KBM-7 (cell line): ENCODE measurements at places on chromosomes 12 and 14.
A peak's percentile ranks its signal among the peaks of the same experiment; 100 is the strongest.

GRCh38 chr12:128853600-128854197 lies 421 bp downstream of the GLT1D1 start:
- no peak for DNase-seq

- peak; percentile 72 for DNase-seq
Measured at GRCh38 chr12:118356809-118357256, 15.9 kb downstream of the TAOK3 start.

- DNase-seq, result no peak
Measured at GRCh38 chr14:75493592-75494087, 28.6 kb upstream of the BATF start.

DNA sequence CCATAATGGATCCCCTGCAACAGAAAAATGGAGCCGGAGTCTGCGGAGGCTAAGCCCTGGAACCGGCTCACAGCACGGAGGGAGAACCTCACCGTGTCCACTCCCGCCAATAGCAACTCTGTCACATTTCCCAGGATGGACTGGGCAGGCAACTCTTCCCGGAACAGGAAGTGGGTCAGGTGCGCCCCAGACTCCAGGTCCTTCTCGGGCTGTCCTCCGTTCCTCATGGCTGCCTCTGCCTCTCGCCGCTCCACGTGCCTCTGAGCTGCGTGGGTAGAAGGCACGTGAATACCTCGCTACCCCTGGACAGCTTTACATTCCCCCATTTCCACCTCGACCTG lies 2.2 kb downstream of the CYP27B1 start:
- DNase-seq, result no peak

DNA sequence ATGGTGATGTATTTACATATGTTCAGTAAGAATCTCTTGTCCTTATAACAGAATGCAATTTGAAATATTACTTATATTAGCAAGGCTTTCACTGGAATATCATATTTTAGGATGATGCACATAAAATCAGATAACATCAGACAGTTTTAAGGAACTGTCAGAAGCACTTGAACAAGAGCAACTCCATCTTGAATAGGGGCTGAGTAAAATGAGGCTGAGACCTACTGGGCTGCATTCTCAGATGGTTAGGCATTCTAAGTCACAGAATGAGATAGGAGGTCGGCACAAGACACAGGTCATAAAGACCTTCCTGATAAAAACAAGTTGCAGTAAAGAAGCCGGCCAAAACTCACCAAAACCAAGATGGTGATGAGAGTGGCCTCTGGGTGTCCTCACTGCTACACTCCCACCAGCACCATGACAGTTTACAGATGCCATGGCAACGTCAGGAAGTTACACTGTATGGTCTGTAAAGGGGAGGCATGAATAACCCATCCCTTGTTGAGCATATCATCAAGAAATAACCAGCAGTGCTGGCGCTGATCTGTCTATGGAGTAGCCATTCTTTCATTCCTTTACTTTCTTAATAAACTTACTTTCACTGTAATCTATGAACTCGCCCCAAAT lies 27.6 kb upstream of the ETV6 start:
- peak; percentile 61 for DNase-seq

- no peak for DNase-seq
Measured at GRCh38 chr14:95466506-95466905, 49.9 kb downstream of the SYNE3 start.

- DNase-seq, result no peak
Measured at GRCh38 chr12:49968471-49968870, 4.3 kb upstream of the AQP6 start.

DNA sequence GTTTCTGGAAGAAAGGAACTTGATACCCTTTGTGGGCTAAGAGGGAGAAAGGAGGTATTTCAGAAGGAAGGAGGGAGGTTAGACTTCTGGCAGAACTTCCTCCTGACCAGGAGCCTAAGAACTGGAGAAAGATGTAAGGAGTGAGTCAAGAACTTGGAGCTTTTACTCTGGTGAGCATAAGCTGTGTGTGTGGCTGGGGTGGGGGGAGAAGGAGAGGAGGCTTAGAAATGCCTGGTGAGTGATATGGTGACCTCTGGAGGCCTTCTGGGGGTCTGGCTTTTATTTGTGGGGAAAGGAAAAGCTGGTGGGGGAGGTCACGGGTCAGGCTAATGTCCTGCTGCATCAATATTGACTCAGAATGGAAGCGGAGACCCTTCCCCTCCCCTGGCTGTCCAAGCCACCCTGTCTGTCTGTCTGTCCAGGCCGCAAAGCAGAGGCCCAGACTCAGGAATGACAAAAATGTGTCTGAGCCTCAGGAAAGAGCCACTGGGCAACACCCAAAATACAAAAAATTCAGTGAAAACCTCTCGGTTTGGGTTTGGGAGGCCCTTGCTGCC lies 4.8 kb downstream of the LRP1 start:
- no peak for DNase-seq

DNA sequence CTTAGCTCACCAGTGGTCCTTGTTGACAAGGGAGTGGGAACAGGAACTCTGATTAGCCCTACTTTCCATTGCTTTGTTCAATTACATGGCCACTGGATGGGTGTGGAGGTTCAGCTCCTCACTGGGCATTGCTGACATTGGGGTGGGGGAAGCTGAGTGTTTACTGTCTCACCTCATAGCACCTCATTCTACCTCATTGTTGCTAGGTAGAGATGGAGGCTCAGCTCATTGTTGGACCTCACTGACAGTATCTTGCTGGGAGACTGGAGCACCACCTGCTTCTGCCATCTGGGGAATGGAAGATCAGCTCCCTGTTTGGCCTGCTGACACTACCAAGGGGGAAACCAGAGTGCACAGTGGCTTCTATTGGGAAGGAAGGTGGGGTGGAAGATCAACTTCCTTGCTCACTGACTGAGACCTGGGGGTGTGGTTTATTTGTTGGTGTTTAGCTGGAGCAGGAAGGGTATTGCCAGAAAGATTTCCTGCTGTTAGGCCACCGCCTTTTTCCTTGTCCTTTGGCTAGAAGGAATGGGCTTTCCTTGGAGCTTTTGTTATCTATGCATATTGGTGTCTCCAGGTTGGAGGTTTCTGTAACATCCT lies 1.3 kb upstream of the OR4E2 start:
- no peak for DNase-seq

GRCh38 chr14:68322940-68323620 lies 469.8 kb downstream of the ZFP36L1 start:
- DNase-seq, result no peak

DNA sequence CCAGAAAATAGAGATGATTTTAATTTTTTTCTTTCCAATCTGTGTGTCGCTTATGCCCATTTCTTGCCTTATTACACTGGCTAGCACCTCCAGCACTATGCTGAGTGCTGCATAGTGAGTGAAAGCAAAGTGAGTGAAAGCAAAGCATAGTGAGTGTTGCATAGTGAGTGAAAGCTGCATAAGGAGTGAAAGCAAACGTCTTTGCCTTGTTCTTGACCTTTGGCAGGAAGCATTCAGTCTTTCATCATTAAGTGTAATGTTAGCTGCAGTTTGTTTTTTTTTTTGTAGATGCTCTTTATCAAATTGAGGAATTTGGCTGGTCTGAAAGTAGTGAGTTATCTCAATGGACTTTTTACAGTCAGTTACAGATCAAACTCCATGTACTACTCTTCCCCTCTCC lies 6.9 kb upstream of the CORO1C start:
- no peak for DNase-seq

DNA sequence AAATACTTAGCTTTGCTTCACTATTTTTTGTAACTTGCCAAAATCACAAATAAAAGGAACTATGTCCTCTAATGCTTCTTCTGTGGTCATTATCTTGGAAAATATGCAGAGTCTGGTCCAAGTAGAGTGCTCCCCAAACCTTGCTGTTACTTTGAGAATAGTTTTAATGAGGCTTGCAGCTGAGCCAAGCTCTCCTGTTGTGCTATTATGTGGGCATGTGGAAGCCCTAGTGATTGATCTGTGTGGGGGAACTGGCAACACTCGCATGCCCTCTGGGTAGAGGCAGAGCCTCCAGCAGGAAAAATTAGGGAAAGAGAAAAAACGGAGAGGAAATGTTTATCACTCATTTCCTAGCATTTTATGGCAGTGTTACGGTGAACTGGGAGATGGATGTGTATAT lies 473.1 kb downstream of the EGLN3 start:
- no peak for DNase-seq

- DNase-seq, result no peak
Measured at GRCh38 chr14:65750906-65751305, 338.4 kb downstream of the FUT8 start.

- DNase-seq, result peak; percentile 56
Measured at GRCh38 chr12:42296503-42297109, 29.3 kb downstream of the ZCRB1 start.

DNA sequence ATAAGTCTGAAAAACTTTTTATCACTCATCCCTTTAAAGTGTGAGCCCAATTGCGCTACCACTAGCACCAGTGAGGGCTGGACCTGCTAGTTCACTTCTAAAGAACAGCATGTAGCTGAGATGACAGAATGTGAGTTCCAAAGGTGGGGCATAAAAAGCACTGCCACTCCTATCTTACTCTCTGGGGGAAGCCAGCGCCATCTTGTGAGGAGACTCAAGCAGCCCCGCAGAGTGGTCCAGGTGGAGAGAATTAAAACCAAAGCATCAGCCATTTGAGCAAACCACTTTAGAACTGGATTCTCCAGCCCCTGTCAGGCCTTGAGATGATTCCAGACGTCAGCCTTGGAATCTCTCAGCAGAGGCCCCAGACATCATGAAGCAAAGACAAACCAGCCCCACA lies 39.9 kb downstream of the TMEM132D start:
- DNase-seq, result no peak

- no peak for DNase-seq
Measured at GRCh38 chr12:2610358-2610757, 184.4 kb upstream of the FKBP4 start.

- DNase-seq, result no peak
Measured at GRCh38 chr14:69318901-69319475, 59.0 kb downstream of the GALNT16 start.

- DNase-seq, result no peak
Measured at GRCh38 chr14:100381395-100382105, 58.4 kb downstream of the SLC25A47 start.

DNA sequence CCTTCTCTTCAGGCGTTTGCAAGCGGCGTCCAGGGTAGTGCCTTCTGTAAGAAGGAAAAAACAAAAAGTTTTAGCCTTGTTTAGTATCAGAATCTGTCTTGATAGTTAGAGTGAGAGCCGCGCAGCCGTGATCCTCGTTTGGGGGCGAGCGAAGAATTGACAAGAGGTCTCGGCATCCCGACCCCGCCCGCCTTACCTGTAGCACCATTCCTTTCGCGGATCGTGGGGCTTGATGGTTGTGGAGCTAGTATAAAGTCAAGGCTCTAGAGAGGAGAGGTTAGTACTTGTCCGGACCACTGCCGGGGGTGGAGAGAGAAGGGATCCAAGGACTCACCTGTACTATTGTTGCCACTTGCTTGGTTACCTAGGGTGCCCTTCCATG lies 494 bp downstream of the TMTC3 start:
- DNase-seq, result no peak

- no peak for DNase-seq
Measured at GRCh38 chr14:56248442-56248841, 130.2 kb downstream of the PELI2 start.

GRCh38 chr12:12087693-12088034 lies 16.9 kb downstream of the BCL2L14 start:
- DNase-seq, result no peak

DNA sequence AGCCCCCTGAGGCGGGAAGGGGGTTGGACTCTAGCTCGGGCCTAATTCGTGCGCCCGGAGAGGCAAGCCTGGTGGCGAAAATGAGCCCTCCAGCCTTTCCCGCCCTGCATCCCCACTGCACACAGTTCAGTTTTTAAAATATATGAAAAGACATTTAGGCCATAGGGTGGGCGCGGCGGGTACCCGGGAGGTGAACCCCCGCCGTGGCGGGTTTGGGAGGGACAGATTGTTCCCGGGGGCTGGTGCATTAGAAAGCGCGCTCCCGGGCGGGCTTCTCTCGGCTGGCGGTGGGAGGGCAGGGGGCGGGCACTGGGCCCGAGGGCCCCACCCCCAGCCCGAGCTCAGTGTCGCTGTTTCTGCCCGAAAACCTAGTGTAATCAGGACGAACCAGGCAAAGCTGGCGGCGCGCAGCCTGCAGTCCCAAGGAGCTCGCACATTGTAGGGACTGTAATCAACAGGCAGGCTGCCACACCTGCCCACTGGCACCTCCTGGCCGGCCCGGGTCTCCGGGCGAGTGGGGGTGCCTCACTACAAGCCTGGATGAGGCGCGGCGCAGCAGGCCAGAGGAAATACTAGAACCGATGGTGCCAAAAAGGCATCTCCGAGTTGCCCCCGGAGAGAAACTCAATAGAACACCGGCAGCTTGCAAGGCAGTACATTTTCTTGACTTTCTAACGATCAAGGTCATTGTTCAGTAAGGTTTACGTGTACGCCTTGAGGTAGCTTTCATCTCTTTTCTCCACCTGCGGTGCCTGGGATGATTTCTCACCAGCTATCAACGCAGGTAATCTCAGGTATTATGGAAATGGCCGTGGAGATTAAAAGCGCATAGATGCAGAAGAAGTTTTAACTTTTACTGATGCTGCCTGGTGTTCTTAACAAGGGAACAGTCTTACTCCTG lies 764 bp upstream of the SPTB start:
- peak; percentile 69 for DNase-seq

GRCh38 chr14:20681348-20682126 lies 2.8 kb upstream of the RNASE4 start:
- DNase-seq, result peak; percentile 93

GRCh38 chr12:99609455-99610181 lies 37.9 kb upstream of the GARIN6 start:
- DNase-seq, result no peak

DNA sequence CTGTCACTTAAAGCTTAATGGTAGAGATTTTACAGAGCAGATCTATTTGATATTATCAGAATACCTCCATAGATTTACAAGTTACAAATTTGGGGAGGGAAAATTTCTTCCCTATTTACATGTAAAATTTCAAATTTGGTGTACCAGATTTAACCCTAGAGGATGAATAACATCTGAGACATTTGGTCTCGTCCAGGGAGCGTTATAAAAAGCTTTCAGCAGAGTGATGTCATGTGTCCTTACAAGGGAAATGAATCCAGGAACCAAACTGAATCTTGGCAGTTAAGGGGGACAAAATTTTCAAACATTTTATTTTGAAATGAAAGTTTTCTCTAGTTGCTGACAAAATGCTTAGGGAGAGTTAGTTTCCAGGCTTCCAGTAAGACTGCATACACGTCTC lies 4.5 kb upstream of the CDK17 start:
- no peak for DNase-seq

DNA sequence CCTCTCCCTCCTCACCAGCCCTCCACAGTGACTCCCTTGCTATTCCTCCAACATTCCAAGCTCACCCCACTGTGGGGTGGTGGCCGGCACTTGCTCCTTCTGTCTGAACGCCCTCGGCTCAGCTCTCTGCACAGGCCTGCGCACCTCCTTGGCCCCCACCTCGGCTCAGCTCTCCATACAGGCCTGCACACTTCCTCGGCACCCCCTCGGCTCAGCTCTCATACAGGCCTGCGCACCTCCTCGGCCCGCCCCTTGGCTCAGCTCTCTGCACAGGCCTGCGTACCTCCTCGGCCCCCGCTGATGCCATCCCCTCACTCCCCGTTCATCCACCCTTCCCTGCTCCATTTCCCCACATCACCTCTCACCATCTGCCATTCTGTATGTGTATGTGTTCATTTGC lies 332.7 kb upstream of the FKBP4 start:
- DNase-seq, result no peak

GRCh38 chr14:100988011-100988410 lies 84.5 kb upstream of the RTL1 start:
- no peak for DNase-seq
